ENCODE measurements at places on chromosomes 16 and 17.

- no peak for DNase-seq
Observed at GRCh38 chr17:50165867-50166517, at the start of gene SGCA. SGCA (plus strand) TSS chr17:50166005; CDS start chr17:50166041, 36 bp downstream.

DNA sequence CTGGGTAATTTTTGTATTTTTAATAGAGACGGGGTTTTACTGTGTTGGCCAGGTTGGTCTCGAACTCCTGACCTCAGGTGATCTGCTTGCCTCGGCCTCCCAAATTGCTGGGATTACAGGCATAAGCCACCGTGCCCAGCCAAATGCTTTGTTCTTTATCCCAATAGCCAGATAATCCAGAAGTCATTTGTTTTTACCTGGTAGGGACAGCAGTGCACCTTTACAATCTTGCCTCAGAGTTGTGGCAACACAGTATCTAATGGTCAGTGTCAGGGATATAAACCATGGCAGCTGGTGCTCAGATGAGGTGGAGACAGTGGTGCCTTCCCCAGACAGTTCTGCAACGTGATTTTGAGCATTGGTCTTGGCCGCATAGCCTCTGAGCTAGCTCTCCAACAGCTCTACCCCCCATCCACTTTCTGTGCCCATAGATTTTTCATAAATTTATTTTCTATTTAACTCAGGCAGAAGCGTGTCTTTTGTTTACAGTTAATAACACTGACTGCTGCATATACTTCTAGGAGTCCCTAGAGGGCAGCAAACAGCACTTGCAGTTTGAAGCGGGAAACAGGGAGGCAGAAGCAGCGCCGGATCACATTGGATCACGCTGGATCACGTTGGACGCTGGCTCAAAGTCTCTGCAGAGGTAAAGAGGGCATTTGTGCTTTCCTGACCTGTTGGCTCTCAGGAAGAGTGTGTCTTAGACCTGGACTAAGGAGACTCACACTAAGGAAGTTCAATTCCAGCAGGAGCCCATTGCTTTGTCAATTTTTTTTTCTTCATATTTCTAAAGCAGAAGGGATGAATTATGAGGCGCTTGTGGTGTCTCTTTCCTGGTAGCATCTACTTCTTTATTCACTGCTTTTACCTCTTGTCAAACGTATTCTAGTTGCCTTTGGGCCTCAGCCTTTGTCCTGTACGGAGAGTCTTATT is 5.1 kb upstream of the GGT6 start:
- peak; percentile 80 for DNase-seq

- no peak for DNase-seq
Observed at GRCh38 chr16:30349675-30350074, 5.4 kb downstream of the CD2BP2 start.

DNA sequence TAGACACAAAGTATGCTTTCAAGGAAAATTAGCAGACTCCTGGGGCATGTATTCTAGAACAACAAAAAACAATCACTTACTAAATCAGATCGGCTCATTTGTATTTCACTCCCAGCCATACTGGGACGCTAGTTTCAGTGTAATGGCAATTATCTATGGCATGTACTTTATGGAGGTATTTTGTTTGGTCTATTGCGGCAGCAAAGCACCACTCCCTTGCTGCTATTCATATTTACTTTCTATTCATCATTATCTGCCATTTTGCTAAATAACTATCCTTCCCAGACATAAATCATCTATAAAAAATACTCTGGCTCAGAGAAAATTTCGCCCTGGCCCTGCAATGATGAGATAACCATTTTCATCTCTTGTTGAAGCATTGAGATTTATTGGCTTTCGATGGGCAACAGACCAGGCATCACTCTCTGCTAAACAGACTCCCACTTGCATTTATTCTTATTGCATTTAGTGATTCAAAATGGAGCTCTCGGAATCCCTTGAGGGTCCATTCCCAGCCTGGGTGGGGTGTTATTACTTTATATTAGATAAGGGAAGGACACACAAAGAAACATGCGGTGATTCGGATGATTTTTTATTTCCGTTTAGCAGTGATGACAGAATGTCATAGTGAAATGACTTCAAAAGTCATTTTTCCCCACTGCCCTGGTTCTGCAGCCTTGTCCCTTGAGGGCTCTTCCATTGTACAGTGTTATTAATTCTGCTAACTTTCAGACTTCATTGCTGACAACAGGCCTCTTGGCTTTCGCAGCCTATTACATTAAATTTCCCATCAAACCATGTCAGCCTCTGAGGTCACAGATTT is 225.8 kb downstream of the IRX3 start:
- no peak for DNase-seq

- DNase-seq = no peak
Observed at GRCh38 chr17:19250421-19251173, 13.4 kb downstream of the EPN2 start.

DNA sequence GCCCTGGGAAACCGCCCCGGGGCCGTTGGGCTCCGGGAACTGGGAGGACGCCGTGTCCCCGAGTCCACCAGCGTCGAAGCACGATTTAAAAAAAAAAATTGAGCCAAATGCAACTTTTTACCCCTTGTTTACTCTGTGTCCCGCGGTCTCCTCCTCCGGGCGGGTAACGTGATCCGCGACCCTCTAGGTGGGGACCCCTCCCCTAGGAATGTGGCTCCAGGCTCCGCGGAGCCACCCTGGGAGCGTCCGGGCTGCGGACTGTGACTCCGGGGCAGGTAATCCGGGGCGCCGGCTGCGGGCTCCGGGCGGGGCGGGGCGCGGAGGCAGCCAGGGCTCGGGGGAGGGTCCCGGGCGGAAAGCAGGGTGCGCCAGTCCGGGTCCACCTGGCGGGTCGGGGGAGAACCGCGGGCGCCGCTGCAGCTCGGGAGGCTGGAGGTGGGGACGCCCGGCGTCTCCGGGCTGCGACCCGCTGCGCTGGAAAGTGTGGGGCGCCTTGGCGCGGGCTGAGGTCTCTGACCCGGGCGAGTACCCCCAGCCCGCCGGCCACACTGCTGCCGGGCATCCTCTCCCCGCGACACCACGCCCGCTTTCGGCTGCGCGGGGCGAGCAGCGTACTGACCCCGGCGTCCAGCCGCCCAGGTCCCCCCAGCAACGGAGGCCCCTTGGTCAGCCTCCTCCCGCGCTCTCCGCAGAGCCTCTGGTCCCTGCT is 852 bp upstream of the HELZ start:
- no peak for DNase-seq

GRCh38 chr16:23917621-23918020 is 81.8 kb downstream of the PRKCB start:
- DNase-seq = no peak

GRCh38 chr17:29640413-29640812 is 17.7 kb upstream of the CORO6 start:
- no peak for DNase-seq

GRCh38 chr17:57779706-57780105 is 34.6 kb upstream of the CCDC182 start:
- no peak for DNase-seq

- peak; percentile 80 for DNase-seq
Observed at GRCh38 chr17:73401911-73402310, 90.1 kb upstream of the CDC42EP4 start.

GRCh38 chr17:58326609-58327362 is 1.8 kb downstream of the TSPOAP1 start:
- no peak for DNase-seq

DNA sequence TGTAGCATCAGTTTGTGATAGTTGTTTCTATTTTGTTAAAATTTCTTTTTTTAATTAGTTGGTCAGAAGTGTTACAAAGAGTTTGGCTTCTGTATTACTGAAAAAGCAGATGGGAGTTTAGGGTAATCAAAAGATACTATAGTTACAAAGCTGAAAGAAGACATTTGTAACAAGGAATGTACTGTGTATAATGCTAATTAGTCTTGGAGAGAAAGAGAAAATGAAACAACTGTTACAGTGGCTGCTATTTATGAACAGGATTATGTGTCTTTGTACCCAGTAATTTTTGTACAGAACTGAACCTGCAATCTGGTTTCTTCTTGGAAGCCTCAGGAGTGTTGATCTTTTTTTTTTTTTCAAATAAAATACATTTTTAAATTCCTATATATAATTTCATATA is 14.3 kb downstream of the GDPD1 start:
- no peak for DNase-seq

DNA sequence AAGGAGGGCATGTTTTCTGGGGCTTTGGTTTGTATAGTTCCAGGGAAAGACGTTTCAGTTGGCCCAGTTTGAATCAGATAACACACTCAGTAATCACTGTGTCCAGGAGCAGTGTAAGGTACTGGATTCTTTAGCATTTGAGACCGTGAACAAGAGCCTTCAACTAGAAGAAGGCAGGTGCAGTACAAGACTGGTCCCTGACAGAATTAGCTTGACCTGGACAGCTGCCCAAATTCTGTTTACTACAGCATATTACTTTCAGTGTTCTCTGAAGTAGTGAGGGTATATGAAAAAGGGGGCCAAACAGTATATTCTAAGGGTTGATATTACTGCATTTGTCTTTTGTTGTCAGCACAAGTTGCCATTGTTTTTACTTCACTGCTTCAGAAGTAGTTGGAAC is 81.3 kb downstream of the COX10 start:
- no peak for DNase-seq

- DNase-seq = peak; percentile 68
Observed at GRCh38 chr16:54282202-54282927, 4.2 kb downstream of the IRX3 start.

- no peak for DNase-seq
Observed at GRCh38 chr17:28849281-28849680, 5.5 kb upstream of the ERAL1 start.

DNA sequence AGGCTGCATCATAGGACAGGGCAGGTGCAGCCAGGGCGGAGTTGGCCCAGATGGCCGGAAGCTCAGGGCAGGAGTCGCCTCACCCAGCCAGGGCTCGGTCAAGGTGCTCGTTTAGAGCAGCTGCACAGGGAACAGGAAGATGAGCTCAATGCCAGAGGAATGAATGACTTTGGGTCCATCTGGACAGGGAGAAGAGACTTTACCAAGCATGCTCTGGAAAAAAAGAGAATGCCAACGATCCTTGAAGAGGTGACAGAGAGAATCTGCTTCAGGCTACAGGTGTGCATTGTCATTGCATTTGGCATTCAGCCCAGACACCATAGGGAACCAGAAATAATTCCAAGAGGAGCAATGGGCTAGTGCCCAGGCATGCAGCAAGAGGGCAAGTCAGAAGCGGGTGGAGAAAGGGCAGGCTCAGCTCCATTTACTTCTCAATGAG is 6.7 kb upstream of the MPP3 start:
- DNase-seq = no peak

DNA sequence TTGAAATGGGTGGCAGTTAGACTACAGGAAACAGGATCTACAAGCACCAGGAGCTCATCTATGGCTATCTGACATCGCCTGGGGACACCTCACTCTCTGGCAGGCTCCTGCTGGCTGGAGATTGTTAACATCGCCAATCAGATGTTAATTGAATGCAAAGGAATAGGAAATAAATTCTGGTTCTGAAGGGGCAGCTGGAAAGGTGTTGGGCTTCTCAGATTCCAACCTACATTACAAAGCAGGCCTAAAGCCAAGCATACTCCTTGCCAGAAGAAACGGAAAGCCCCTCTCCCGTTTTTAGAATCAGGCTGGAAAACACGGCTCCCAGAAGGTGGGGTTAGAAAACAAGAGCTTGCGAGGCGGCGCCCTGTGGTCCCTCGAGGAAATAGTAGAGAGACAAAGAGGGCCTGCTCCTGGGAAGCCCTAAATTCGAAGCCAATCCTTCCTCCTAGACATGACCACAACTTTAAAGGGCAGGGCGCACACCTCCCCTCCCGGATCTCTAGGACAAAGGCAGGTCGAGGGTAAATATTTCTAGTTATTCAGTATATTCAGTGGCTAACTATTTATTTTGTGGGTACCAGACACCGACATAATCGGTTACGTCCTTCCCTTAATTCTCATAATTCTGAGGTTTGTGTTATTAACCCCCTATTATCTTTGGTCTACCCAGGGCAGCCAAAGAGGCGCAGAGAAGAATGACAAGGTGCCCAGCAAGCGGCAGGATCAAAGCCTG is 763 bp upstream of the TOM1L1 start:
- DNase-seq = no peak

DNA sequence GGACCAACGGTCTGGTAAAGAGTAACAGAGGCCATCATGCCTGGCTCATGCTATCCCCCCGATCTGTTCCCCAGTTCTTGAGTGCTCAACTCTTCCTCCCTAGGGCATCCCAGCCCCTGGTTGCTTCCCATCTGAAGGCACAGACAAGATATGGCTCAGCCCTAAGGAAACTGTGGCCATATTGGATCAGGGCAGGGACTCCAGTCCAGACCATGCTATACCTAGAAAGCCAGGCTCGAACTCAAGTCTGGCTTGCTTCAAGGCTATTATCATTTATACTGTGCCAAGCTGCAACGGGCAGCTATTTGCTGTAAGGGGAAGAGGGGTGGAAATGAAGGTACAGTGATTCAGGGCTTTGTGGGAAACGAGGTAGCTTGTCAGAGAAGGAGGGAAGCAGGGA is 2.8 kb downstream of the UBTF start:
- no peak for DNase-seq

- DNase-seq = no peak
Observed at GRCh38 chr17:74775409-74776043, 619 bp downstream of the NAT9 start.

DNA sequence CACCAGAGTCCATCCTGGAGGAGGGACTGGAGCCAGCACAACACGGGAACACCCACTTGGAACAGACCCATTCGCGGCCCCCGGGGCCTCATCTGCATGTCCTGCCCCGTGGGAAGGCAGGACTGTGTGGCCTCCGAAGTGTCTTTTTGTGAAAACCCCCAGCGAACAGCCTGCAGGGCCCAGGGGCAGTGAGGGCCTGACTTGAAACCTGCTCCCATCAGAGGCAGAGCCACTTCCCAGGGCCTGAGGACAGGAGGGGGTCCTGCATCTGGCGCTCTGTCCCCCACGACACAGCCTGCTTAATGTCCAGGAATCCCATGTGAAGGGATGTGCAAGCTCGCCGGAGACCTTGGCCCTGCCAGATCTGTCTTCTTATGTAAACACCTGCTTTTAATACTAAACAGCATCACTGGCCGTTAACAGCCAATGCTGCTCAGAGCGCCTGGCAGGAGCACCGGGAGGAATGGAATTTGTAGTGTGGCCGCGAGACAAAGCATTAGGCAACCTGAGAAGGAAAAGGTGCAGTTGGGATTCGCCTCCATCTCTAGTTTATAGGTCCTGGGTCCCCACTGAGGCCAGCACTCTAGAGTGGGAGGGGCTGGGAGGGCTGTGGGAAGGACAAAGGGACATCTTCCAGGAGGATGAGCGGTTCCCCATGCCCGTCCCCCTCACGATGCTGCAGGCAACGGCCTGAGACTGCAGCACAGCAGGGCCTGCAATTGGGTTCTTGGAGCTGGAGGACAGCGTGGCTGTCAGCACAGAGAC is 9.6 kb upstream of the EVPL start:
- DNase-seq = no peak

GRCh38 chr17:42408061-42408460 is 15.0 kb downstream of the CAVIN1 start:
- no peak for DNase-seq

- no peak for DNase-seq
Observed at GRCh38 chr16:82628088-82628423, 1.3 kb downstream of the CDH13 start.

DNA sequence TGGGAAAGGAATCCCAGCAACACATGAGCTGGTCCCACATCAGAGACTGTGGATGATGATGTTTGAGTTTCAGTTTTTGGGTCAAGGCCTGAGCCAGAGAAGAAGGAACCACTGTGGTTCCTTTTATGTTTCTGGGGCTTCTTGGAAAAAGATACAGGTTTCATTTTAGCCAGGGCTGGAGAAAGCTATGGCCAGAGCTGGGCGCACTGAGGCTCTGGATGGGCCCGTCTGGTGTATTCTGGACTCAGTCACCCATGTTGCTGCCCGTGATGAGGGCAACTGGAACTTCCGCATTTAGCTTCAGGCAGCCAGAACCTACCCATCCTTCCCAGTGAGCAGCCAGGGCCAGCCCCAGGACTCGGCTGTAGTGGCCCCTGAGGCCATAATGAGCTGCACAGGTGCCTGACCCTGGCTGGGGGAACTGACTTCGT is 15.0 kb upstream of the PITPNA start:
- DNase-seq = peak; percentile 44

Data from hematopoietic multipotent progenitor cell (in vitro differentiated cells).